GM18507 (cell line): ENCODE measurements at places on chromosomes 3 and 15.

- DNase-seq: no peak
Observed at GRCh38 chr3:99854756-99855298, 37.2 kb downstream of the CMSS1 start.

- DNase-seq: no peak
Observed at GRCh38 chr15:29693225-29693624, 129.0 kb downstream of the TJP1 start.

GRCh38 chr3:196609805-196610515, 29.5 kb upstream of the NRROS start:
- no peak for DNase-seq

DNA sequence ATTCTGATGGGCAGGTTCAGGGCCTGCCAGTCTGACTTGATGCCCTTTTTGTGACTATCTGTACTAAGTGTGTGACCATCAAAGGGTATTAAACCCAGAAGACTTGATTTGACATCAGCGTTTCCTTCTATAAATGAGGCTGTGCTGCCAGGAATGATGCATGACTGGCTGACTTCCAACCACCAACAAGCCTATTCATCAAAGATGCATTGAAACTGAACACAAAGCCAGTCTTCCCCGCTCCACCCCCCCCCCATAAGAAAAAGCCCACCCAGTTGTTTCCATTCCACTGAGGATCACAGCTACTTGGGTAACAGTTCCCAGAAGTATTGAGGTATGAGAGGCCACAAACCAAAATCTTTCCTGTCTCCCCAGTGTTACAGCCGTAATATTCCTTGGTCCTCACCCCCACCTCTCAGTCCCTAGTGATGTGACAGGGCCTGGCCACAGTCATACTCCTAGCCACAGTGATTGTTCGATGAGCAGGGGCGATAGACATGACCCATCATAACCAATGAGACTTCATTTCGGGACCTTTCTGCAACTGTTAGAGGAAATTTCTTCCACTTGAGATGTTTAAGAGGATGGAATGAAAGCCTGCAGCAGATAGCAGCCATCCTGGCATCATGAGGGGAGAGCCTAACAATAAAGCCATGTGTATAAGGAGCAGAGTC, 22.6 kb downstream of the SH3BP5 start:
- DNase-seq: no peak

DNA sequence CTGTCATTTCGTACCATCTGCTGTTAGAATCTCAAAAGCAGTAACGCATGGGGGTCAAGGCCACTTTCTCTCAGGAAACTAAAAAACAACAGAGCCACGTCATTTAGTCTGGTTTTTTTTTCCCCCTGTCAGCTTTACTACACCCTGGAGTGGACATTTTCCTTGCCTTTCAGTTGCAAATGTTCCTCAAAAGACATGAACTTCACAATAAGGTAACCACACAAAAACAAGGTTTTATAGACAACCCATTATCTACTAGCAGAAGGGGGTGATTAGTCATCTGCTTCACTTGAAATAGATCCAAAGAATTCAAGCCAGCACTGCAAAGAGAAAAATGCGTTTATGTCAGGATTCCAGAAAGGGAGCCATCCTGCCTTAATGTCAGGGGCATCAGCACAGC, 171.8 kb upstream of the CDIN1 start:
- no peak for DNase-seq

- no peak for DNase-seq
Observed at GRCh38 chr3:160127308-160127707, 97.9 kb upstream of the C3orf80 start.

DNA sequence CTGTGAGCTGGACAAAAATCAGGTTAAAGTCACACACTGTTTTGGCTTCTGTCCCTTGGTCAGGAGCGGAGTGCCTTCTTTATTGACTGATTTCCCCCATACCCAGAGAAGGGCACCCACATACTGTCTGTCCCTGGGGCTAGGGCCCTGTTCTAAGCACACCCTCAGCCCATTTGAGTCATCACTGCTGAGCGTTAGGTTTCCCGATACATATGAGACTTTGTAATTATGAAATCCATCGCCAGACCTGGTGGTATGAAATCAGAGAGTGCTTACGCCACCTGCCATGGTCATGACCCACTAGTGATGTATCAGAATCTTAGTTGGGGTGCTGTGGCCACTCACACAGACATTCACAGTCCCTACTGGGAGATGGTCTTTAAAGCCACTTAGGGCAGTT, 96.8 kb downstream of the CHDH start:
- no peak for DNase-seq

DNA sequence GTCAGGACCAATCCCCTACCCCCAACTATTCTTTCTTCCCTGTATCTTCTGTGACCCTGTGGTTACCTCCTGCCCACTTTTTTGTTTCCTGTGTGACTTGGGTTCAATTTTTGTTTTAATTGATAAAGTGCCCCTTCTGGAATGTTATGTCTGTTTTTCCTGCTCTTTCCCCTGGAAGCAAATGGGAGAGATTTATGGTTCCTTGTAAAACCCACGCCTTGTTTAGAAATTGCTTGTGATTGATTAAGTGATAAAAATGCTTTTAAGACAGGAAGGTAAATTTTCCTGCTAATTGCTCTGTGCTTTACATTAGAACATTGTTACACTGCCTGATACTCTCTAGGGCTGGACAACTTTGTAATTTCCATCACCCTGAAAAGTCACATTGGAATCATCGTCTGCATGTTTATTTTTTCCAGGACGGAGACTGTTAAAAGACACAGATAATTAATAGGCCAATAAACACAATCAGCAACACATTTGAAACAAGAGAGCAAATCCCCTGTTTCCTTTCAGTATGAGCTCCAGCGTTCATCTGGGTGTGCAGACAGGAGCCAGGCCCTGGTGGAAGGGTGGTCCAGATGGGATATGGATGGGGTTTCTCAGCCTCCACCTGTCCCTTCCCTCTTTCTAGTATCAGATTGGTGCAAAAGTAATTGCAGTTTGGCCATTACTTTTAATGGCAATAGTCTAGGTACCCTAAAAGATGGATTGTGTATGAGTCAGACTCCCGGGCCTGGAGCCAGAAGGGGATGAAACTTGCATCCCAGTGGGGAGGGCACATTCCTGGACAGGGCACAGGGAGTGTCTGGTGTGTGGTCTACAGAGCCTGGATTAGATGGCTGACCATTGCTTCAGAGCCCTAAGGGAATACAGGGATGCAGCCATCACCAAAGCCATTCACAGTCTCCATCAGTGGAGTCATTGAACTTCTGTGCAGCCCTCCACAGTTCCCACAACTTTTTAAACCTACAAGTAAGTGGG, 58.1 kb upstream of the AGBL1 start:
- no peak for DNase-seq

DNA sequence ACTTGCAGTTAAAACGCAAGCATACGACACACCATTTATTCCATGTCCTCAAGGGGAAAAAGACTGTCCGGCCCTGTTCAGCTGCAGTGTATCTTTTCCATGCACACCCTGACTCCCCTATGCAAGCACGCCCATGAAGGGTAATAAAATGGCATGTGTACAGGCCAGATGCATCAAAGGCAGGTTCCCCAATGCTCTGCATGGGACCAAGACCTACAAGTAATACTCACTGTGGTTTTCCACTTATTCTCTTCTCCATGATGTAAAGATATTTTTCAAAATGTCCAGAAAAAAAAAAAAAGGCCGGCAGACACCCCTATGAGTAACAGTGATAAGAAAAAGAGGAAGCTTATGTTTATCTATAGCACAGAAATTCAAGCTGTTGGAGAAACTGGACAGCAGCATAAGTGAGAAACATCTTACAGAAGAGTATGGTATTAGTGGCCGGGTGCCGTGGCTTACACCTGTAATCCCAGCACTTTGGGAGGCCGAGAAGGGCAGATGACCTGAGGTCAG, 70.8 kb downstream of the MCF2L2 start:
- DNase-seq: no peak
